HTR-8/SVneo (cell line): ENCODE measurements at places on chromosomes 12 and 14.

GRCh38 chr12:32714772-32715171 lies 35.7 kb downstream of the DNM1L start:
- no peak for DNase-seq

GRCh38 chr14:62532181-62532580 lies 513.1 kb downstream of the KCNH5 start:
- peak; percentile 39 for DNase-seq

DNA sequence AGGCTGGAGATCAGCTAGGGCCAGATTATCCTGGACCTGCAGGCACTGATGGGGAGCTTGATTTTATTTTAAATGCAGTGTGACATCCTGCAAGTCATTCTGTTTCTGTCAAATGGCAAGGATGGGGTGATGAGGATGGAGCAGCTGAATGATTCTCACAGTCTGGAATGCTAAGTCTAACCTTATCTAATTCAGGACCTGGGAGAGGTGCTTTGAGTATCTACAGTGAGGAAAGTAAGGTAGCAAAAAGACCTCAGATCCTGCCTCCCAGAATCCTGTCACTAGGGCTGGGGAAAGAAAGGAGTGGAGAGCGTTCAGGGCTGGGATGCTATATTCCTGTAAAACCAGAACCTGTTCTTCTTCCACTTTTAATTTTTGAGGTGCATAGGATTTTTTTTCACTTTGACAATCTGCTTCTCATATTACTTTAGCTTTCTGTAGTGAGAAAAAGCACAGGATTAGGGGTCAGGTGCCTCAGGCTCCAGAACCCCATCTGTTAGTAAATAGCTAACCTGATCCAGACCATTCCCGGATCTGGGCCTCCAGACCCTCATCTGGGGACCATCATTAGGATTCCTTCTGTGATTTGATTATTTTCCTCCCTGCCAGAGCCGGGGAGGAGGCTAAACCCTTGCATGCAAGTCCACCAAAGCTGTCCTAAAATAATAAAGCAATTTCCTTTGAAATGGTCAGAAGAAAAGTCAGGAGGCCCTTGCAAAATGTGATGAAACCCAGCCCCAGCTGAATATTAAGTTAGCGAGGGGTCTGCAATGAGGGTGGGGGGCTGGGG lies 54.7 kb downstream of the ASCL1 start:
- no peak for DNase-seq

GRCh38 chr12:42283739-42284138 lies 42.2 kb downstream of the ZCRB1 start:
- DNase-seq = no peak

DNA sequence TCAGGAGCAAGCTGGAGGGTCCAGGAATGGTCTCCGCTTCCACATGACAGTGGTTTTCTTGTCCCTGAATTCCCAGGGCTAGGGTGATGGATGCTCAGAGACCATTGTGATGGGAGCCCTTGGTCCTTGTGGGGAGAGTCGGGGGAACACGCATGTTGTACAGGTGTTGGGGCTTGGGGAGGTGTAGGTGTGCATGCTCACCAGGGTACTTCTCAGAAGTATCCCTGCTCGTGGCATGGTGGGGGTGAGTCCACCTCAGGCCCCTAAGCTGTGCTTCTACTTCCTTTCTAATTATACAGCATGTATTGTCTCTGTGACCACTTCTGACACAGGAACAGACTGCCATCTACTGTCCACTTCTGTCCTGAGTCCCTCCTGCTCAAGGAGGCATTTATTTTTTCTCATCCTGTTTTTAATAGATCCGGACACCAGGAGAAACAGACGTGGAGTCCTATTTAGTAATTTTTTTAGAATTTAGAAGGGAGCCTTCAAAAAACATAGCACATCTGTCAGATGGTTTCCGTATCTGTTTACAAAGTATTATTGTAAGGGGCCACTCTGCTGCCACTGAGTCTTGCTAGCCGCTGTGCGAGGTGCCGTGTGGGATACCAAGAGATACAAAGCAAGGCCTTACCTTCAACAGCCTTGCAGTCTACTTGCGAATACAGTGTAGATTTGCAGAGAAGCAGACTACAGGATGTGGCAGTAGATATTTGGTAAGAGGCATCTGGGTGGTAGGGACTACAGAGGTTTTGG lies 10.5 kb downstream of the NTF3 start:
- peak; percentile 41 for DNase-seq

- DNase-seq = no peak
Observed at GRCh38 chr12:40650038-40650704, 42.1 kb upstream of the CNTN1 start.

DNA sequence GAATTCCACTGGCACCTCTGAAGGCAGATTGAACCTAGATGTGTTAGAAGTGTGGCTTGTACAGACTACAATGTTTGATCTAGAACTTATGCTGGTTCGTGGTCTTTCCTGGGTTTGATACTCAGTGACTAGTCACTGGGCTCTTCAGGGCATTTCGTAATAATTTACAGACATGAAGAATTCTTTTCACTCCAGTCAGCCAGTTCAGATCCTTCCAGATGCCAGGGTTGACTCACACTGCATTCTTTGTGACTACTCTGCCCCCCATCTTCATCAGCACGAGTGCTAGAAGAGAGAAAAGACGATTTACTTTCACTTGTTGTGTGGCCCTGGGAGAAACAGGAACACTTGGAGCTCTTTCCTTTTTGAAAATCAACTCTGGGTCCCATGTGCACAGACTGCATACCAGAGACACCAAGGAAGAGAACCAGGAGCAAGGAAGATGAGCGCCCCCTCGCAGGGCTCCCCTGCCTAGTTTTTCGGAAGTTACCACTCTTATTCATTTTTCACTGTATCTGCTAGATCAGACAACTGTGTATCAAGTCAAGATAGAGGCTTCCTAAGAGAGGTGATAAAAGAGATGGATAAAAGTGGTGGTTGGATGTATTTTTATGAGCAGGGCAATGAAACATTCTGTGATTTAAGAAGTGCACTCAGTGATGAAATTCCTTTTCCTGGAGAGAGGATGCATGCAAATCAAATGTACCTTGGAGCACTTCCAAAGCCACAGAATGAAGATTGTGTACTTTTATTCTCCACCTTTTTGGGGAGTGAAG lies 33.5 kb upstream of the EVL start:
- peak; percentile 86 for DNase-seq

- DNase-seq = no peak
Observed at GRCh38 chr14:74083161-74083560, 1.1 kb downstream of the ALDH6A1 start.

DNA sequence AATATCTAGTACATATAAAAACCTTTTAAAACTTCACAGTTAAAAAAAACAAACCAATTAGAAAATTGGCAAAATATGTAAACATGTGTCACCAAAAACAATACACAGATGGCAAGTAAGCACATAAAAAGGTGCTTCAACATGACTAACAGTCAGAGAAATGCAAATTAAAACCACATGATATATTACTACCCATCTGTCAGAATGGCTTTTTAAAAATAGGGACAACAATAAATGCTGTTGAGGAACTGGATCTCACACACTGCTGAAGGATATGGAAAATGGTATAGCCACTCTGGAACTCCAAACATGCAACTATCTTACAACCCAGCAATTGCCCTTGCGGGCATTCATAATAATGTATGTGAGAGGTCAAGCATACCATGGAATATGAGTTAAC lies 1153.6 kb downstream of the FLRT2 start:
- DNase-seq = no peak

DNA sequence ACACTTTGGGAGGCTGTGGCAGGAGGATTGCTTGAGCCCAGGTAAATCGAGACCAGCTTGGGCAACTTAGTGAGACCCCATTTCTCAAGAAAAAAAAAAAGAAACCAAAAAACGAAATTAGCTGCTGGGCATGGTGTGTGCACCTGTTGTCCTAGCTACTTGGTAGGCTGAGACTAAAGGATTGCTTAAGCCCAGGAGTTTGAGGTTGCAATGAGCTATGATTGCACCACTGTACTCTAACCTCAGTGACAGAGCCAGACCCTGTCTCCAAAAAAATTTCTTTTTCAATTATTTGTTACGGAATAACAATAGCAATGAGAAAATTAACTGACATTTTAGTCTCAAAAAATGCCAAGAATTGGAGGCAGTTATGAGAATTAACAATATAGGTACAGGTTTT lies 128.0 kb downstream of the CCDC91 start:
- no peak for DNase-seq

DNA sequence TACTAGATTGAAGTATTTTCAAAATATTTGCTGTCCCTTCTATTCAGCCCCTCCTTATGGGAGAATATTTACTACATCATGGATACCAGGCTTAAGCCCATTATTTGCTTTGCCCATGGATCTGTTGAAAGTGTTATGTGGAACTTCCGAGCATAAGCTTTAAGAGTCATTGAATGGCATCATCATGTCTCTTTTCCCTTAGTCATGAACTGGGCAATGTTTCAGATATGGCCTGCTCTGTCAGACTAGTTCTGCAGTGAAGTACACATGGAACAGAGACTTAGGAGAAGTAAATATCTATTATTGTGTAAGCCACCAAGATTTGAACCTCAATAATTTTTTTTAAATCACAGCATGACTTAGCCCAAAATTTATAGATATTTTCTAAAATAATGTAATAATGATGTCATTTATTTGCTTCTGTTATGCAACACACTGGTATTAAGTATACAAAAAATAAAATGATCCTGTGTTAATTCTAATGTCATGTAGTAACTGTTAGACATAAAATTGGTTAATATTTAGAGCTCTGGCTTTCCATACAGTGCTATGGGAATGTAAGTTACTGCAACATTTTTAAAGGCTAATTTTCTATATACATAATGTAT lies 1097.3 kb downstream of the SLC16A7 start:
- DNase-seq = no peak

DNA sequence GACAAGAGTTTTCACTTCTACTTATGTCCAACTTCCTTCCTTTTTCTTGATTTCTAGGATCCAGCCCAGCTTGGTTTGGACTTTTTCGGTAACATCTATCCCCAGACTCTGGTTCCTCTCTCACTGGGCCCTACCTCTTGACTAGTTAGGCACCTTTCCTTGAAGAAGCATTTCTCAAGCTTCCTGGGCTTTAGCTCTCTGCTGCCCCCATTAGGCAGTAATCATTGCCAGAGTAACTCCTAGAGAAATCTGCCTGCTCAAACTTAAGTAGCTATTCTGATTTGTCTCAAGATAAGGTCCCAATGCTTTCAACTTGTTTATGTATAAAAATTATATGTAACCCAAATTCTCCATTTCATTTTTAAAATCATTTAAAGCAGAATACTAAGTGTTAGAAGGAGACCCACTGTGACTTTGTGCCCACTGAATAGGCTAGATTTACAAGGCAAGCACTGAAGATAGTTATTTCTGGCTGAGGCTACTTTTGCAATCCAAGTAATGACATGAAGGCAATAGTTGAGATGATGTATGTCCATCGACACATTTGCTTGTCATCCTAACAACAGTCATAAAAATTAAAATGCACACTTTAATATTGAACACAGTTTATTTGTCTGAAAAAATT lies 275.0 kb upstream of the G2E3 start:
- DNase-seq = peak; percentile 30

- DNase-seq = no peak
Observed at GRCh38 chr14:93369713-93370266, 22.8 kb downstream of the COX8C start.

DNA sequence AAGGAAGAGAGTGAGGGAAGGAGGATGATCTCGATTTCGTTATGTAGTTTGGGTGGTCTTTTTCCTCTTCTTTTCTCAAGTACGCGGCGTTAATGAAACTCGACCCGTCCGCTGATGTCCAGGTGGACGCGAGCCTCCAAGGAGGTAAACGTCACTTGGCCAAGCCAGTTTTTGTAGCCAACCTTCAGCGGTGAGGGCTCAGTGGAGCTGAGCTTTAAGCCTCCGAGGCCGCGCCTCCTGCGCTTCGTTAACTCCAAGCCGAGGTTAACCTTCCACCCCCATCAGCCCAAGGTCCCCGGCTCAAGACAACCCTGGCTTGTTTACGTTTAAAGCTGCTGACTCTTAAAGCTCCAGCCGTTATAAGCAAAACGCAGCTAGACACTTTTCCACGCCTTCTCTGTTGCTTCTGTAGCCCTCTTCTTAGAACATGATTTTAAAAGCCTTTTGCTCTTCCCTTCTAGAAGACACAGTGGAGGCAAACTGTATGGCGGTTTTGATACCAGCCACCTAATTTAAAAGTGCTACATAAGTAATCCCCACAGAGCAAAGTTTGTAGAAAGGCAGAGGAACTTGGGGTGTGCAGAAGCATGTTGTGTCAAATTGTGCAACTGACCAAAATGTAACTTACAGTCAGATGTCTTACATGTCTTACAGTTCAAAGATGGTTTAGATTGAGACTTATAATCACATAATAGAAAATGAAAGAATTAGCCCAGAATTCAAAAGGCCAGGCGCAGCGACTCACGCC lies 923 bp upstream of the ITPR2 start:
- no peak for DNase-seq

GRCh38 chr12:70883855-70884254 lies 36.7 kb downstream of the PTPRR start:
- DNase-seq = no peak

- DNase-seq = no peak
Observed at GRCh38 chr12:50985322-50985721, 33.0 kb downstream of the HIGD1C start.

DNA sequence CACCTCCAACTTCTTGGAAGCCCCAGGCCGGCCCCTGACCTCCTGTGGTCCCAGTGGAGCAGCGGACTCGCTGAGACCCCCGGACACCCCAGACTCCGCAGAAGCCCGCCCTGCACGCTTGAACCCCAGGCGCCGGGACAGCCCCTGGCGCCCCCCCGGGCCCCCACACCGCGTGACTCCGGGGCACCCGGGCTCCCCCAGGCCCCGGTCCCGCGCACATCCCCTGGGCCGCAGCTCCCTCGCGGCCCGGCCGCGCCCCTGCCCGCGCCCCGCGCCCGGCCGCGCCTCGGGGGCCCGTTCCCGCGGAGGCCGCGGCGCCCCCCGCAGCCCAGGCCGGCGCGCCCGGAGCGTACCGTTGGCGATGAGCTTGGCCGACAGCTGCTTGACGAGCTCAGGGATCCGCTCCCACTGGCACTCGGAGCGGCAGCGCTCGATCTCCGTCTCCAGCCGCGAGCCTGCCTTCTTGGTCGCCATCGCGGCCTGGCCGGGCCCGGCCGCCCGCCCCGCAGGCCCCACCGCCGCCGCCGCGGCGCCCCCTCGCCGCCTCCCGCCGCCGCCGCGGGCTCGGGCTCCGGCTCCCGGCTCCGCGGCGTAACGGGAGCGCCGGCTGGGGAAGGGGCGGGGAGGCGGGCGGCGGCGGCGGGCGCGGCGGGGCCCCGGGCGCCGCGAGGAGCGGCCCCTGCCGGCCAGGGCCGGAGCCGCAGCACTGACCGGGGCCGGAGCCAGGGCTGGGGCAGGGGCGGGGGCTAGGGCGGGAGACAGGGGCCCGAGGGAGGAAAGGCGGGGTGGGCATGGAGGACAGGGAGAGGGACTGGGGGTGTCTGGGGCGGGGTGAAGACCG lies at the start of gene TTC7B:
Gene TTC7B (minus strand): TSS at position 609 of the 841 bp plus-strand sequence. CDS start 135 bp downstream, at position 474.
- peak; percentile 76 for DNase-seq

GRCh38 chr14:22152161-22152870 lies 436.7 kb downstream of the DAD1 start:
- no peak for DNase-seq

DNA sequence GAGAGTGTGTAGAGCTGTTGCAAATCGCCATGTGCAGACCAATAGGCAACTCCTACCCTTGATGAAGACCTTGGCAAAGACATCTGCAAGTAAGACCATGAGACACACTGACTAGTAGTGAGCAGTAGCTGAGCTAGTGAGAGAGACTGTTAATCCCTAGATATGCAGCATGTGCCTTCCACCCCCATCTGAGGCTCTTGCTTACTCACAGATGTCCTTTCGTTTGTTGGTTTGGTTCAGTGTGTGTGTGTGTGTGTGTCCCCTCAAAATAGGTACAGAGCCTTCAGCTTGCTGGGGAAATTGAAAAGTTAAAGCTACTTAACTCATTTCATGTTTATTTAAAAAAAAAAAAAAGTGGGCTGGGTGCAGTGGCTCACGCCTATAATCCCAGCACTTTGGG lies 37.6 kb downstream of the MYF5 start:
- no peak for DNase-seq

- DNase-seq = peak; percentile 18
Observed at GRCh38 chr12:67269633-67270573, 745 bp downstream of the CAND1 start.
